ENCODE measurements at places on chromosomes 2 and 18.

DNA sequence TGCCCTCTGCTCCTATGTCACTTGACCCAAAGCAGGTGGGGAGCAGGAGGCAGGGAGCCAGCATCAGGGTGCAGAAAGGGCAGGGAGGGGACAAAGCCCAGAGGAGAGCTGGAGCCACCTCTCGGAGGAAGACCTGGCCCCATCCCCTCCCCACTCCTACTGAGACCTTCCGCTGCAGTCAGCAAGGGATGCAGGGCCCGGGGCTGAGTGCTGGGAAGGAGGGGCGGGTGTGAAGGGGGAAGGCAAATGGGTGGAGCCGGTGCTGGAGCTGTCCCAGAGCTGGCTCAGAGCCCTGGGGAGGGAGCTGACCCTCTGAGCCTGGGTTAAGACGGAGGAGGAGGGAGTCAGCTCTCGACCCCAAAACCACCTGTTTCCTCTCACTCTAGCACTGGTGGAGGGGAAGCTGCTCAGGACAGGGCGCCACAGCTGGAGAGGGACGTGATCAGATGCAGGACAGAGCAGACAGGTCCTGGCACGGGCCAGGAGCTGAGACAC, 33.8 kb downstream of the HS1BP3 start:
- DNase-seq, result no peak

GRCh38 chr2:203242518-203242917, 3.7 kb downstream of the CYP20A1 start:
- no peak for DNase-seq

DNA sequence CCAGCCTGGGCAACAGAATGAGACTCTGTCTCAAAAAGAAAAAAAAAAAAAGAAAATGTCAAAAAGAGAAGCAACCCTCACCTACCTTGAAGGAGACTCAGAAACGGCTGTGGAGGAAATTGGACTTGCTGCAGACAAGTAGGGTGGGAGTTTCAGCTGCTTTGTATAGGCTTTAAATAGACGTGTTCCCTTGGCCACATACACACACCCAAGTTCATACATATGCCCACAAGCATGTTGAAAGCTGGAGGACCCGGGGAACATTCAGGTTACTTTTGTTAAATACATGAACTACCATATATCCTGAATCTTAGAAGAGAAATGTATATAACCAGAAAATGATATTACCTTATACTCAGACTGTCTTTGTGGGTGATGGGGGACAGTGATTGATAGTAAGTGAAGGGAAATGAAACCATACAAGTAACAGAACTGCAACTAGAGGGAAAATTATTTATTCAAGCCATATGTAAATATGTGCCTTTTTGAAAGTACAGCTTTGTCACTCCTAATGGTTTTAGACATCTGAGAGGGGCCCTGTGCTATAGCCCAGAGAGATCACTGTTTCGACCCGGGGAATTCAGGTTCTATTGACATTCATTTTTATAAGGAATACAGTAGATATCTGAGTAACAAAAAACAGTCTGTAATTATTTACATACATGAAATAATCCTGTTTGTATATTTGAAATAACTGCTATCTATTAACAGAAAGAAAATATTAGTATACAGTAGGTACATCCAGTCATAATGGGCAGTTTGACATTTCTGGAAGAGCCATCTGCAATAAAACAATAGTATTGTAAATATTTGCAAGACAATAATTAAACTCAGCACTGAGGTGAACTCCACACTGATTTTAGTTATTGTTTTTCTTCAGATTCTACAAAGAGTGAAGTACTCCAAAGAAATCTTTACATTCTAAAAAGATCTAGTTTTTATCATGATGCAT, 48.0 kb upstream of the TGIF1 start:
- no peak for DNase-seq

- no peak for DNase-seq
Observed at GRCh38 chr2:75589391-75590105, 28.8 kb upstream of the EVA1A start.

DNA sequence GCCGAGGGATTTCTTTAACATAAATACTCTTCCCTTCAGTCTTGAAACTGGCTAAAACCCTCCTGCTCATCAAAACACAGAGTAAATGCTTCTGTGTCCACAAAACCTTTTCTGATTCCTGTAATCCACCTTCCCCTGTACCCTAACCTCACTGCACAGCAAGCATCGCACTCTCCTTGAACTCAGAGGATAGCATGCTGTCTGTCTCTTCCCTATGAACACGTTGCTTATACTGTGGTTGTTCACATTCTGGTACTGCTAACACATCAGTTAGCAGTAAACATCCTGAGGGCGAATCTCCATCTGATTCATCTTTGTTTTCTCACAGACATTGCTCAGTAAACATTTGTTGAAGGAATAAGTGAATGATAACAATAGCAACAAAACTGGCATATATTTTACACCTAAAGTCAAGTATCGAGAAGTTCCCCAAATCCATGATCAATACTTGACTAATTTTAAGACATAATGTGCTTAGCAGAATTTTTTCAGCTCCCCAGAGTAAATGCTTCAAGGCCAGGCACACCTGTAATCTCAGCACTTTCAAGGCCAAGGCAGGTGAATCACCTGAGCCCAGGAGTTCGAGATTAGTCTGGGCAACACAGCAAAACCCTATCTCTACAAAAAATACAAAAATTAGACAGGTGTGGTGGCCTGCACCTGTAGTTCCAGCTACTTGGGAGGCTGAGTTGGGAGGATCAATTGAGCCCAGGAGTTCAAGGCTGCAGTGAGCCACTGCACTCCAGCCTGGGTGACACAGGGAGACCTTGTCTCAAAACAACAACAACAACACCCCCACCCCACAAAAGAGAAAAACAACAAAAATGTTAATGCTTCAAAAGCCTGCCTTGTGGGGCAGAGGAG, 45.6 kb upstream of the LPIN2 start:
- DNase-seq, result no peak

DNA sequence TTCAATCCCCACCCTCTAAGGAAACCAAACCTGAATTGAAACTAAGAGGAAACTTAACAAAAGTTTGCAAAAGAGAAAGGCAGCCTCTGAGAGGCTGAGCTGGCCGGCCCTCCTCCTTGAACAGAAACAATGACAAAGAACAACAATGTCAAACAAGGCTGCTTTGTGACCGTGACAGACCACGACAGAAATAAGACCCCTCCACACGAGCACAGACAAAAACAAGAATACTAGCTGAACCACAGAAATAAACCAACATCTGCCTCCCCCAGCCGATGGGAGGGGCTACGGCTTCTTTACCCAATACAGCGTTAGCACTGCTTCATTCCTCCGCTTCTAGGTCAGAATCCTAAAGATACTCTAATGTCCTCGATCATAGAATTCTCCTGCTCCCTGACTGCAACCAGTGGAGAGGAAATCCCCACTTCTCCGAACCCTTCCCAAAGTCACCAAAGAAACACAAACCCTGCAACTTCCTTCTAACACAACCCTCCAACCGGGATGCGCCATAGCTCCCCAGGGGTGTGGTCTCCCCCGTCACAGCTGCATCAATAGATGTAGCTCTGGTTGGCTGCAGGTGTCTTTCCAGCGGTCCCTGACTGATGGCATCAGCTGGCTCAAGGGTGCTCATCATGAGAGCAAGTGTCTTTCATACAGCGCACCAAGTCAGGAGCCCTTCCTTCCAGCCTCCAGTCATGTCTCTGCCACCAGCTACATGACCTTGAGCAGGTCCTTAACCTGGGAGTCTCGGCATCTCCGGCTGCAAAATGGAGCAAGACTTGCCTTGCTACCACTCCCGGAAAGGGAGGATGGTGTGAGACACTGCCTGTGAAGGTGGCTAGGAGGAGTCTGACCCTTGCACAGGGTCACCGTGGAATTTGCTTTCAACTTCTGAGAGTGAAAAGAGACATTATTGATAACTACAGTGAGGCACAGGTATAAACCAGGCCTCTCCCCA, 198.6 kb downstream of the HAUS1 start:
- no peak for DNase-seq
